ENCODE measurements at places on chromosomes 5 and 9.

- DNase-seq = no peak
Measured at GRCh38 chr9:133957328-133957727, 34.8 kb downstream of the VAV2 start.

DNA sequence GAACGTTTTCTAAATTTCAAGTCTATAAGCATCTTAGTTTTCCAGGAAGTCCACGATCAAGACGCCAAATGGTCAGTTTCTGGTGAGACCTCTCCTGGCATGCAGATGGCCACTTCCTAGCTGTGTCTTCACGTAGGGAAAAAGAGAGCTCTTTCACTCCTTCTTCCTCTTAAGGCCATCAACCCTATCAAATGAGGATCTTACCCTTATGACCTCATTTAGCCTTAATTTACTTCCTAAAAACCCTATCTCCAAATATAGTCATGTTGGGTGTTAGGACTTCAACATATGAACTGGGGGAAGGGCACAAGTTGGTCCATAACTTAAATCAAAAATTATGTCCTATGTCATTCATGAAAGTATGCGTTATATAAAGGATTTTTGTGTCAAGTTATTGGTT lies 229.5 kb downstream of the ARL15 start:
- no peak for DNase-seq

GRCh38 chr9:12770261-12770660 lies 4.6 kb upstream of the LURAP1L start:
- no peak for DNase-seq

- DNase-seq = no peak
Measured at GRCh38 chr9:80410106-80410505, 838.3 kb downstream of the TLE4 start.

- peak; percentile 18 for DNase-seq
Measured at GRCh38 chr9:36728651-36729520, 156.2 kb downstream of the MELK start.

GRCh38 chr9:114691046-114691955 lies 9.3 kb upstream of the TEX48 start:
- peak; percentile 60 for DNase-seq

DNA sequence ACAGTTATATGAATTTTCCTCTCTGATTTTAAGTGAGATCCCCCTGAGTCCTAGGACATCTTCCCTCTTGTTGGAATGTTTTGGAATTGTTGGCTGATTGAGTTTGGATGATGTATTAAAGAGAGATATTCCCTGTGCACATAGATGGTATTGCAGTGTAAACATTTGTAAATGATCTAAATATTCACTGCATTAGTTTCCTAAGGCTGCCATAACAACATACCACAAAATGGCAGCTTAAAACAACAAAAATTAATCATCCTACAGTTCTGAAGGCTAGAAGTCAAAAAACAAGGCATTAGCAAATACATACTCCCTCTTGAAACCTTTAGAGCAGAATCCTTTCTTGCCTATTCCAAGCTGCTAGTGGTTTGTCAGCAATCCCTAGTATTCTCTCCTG lies 38.0 kb upstream of the MROH2B start:
- DNase-seq = no peak

GRCh38 chr9:75231167-75231566 lies 142.9 kb downstream of the OSTF1 start:
- no peak for DNase-seq

DNA sequence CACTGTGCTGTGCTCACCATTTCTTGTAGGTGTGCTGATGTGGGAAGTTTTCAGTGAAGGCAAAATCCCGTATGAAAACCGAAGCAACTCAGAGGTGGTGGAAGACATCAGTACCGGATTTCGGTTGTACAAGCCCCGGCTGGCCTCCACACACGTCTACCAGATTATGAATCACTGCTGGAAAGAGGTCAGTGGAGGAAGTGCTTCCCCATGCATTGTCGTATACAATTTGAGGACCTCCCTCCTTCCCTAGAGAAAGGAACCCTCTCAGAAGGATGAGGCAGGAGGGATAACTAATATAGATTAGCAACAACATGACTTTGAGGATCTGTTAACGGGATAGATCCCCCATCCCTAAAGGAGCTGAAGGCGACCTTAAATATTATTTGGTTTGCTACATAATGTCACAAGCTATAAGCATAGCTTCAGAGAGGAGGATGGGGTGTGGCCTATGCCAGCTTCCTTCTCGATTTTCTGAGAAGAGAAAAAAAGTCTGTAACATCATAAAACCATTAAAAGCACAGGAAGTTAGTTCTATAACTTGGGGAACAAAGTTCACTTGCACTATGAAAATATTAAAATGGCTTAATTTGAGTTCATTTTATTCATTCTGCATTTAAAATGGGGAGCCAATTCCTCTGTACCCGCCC lies 17.0 kb upstream of the CYFIP2 start:
- no peak for DNase-seq

- DNase-seq = no peak
Measured at GRCh38 chr9:79674052-79674777, 102.5 kb downstream of the TLE4 start.

DNA sequence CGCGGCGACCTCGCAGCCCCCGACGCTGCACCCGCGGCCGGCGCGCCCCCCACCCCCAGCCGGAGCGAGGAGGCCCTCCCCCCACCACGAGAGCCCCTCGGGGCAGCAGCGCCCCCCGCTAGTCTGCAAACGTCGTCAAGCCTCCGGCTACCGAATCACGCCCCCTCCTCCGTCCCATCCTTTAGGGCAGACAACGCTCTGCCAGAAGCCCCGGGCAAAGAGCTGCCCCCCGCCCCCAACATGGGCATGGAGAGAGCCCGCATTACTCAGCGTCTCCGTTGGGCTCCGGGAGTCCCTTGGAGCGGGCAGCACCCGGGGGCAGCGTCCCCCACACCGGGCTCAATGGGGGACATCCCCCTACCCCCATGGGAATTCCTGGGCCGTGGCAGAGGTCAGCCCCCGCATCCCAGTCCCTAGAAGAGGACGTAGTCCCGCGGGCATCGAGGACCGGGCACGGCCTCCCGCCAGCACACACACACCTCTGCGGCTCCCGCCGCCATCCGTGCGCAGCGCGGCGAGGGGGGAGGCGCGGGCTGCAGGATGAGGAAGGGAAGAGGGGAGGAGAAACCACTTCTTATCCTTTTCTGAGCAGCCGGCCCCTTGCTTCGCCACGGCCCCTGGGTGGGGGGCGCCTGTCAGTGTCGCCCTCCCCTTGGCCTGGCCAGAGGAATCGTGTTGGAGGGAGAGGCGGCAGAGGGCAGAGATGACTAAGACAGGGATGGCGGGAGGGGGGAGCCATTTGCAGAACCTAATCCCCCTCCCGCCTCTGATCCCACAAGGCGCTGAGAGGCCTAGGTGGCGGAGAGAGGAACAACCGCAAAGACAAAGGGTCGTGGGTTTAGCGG lies 750 bp downstream of the DNM1 start:
- DNase-seq = no peak

DNA sequence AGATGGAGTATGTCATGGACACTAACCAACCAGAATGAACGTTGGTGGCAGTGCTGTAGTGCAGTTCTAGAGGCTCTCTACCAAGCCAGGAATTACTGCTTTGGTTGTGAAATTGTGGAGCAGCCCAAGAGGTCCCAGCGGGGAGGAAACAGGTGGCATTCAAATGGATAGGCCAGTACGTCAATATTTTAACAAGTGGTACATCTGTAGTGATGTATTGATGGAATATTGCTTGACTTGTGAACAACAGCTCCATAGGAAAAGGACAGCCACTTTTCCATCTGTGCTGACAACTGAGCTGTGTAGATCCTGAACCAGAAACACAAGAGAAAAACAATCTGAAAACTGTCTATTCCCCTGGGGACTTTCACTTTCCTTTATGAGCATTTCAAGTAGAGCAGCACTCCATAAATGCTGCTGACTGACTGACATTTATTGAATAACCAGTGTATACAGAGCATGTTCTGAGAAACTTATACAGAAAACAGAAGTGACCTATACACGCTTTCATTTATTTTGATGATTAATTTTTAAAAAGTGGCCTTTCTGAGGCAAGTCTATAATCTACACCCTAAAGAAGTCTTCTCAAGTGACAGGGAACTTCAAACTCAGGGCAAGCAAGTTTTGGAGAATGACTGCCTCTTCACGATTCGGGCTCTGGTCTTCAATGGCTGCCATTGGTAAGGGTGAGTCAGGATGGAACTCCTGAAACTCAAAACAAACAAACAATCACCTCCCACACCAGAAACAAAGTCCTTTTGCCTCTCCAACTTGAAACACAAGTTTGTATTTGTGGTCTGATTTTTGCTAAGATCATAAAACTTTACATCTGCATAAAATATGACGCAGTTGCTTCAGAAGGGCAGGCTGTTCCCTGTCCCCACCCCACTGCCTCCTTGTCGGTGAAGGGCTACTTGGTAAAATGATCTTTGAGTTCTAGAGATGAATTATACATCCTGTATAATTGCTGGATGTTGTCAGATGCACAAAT lies 362.4 kb downstream of the NDUFS4 start:
- no peak for DNase-seq

GRCh38 chr5:150278046-150278730 lies 11.4 kb downstream of the CAMK2A start:
- no peak for DNase-seq

GRCh38 chr9:129343424-129344375 lies 165.6 kb upstream of the IER5L start:
- DNase-seq = no peak

GRCh38 chr9:136729144-136729543 lies 13.6 kb downstream of the LCN10 start:
- DNase-seq = no peak

GRCh38 chr9:111691672-111692329 lies 30.4 kb downstream of the GNG10 start:
- no peak for DNase-seq

DNA sequence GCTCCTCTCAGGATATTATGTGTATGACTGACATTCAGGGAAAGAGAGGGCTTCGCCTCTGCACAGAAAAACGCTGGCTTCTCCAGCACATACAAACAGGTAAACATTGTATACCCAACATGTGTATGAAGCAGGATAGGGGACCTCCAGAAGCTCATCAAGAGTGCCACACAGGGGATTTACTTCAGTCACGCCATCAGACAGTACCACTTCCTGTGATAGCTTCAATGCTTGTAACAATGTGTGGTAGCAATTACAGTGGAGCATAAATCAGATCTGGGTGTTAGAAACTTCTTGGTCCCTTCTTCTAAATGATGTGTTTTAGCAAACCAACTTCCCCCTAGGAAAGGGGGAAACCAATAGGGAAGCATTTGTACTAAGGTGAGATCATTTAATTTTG lies 160.8 kb downstream of the TSSK1B start:
- no peak for DNase-seq

DNA sequence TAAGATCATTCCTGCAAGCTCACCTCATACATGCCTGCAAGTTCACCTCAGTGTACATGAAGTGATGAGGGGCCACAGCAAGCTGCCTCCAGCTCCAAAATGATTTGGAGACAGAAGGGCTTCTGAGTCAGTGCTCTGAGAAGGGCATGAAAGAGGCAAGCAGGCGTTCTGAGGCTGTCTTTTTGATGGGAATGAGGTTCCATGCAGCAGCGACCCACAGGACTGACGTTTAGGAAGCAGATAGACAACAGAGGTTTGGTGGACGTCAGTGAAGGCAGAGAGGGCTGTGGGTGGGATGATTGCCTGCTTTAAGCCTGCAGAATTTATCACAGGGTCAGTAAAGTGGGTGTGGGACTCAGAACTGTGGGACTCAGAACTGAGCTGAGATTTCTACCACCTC lies 8.9 kb upstream of the SMIM32 start:
- DNase-seq = no peak

DNA sequence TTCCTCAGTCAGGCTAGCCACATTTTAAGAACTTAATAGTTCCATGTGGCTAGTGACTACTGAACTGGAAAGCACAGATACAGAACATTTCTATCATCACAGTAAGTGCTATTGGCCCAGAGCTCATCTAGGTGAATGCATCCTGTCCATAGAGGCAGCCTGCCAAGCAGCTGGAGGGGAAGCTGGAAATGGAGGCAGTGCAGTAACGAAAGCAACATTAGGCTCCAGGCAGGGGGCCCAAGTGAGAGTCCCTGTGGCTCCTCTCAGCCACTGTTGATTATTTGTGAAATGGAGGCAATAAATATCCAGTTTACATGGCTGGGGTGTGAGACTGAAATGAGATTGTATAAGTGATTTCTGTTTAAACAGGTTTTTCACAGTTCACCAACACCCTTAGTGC lies 227.2 kb upstream of the KLF9 start:
- no peak for DNase-seq

DNA sequence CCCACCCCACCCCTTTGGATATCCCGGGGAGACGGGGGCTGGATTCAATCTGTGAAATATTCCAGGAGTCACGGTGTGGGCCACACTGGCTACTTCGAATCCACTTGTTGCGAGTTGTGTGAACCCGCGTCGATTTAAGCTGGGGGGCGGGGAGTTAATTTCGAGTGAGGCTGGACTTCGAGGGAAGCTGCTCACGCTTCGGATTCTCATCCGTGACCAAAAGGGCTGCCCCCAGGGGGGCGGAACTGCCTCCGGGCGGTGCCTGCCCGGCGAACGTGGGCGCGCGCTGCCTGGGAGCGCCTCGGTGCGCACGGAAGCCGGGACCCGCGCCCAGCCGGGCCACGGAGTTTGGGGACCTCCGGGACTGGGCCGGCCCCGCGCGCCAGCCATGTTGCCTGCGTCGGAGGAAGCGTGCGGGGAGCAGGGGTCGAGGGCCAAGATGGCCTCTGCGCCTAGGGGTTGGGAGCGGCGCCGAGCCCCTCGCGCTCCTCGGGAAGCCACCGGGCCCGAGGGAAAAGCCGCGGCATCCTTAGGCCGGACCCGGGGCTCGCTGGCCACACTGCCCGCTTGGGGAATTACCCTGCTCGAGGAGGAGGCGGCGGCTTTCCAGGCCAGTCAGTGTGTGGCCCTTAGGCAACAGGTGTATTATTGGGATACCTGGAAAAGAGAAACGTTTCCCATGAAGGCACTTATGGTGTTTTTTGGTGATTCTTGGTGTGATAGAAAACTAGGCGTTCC lies 975 bp downstream of the OCLN start:
- no peak for DNase-seq

GRCh38 chr9:96751815-96752214 lies 26.1 kb downstream of the ZNF510 start:
- DNase-seq = no peak

- DNase-seq = no peak
Measured at GRCh38 chr9:83199240-83199639, 136.3 kb upstream of the RASEF start.
